Putamen (tissue), 1 donor: ENCODE measurements at places on chromosomes 2 and 18.

GRCh38 chr2:3195641-3196476 lies 181.8 kb downstream of the EIPR1 start:
- peak; percentile 58 for DNase-seq

DNA sequence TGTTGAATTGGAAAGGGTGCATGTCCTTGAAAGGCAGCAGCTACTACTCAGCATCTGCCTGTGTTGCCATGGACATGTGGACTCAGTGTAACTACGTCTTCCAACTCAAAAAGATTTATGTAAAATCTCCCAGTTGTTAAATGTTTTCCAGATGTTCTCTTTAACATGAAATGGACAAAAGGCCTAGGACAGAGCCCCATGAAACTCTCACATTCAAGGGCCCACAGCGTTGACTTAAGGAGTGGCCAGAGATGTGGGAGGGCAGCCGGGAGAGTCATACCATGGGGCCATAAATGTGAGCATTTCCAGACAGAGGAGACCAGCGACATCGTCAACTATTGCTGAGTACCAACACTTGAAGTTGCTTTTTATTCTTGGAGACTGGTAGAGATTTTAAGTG lies 9.9 kb downstream of the SLC3A1 start:
- no peak for DNase-seq

- no peak for DNase-seq
Observed at GRCh38 chr18:60024857-60025256, 125.1 kb downstream of the PMAIP1 start.

DNA sequence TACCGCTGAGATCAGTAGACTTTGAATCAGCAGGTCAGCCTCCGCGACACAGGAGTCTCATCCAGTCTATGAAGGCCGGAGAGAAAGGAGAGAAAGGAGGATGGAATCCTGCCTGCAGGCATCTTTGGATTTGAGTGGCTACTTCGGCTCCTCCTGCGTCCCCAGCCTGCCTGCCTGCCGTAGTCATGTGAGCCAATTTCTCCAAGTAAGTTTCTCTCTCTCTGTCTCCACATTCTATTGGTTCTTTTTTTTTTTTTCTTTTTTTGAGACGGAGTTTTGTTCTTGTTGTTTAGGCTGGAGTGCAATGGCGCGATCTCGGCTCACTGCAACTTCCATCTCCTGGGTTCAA lies 16.7 kb downstream of the PDCD1 start:
- DNase-seq = no peak

GRCh38 chr18:12637393-12637792 lies 20.5 kb downstream of the SPIRE1 start:
- no peak for DNase-seq

GRCh38 chr2:109659396-109660045 lies 45.4 kb downstream of the SOWAHC start:
- no peak for DNase-seq

- DNase-seq = no peak
Observed at GRCh38 chr2:173588931-173589369, 234.3 kb downstream of the CDCA7 start.

DNA sequence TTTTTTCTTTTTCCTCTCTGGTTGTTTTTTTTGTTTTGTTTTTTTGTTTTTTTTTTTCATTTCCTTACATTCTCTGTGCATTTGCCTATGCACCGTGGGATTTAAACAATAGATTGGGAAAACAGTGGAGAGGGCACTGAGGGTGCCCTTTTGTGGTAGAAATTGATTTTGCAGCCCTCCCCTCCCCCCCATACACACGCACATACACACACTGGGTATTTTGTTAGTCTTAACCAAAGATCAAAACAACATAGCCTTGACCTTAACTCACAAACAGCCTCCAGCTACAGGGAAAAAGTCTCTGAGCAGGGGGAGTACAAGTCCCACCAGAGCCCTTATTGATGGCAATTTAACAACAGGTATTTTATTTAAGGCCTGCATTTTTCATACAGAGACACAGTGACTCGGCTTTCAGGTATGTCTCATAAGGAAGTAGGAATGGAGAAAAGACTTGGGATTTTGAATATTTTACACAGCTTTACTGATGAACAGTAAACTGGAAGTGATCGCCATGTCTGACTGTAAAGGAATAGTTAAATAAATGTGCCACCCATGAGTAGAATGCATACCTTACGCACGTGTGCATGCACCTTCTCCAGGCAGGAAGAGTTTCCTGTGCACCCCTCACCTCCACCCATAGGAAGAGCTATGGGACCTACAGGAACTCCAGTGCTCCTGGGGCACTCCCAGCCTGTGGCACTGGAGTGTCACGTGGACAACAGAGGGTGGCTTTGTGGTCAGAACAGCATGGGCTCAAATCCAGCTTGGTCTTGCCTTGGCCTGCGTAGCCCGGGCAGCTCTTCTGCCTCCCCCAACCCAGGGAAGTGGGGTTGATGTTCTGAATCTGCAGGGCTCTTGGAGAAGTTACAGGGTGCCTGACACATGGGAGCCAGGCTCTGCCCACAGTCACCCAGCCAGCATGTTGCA lies 266.4 kb downstream of the ANAPC1 start:
- peak; percentile 9 for DNase-seq

- no peak for DNase-seq
Observed at GRCh38 chr18:9876867-9877654, 8.7 kb upstream of the TXNDC2 start.

DNA sequence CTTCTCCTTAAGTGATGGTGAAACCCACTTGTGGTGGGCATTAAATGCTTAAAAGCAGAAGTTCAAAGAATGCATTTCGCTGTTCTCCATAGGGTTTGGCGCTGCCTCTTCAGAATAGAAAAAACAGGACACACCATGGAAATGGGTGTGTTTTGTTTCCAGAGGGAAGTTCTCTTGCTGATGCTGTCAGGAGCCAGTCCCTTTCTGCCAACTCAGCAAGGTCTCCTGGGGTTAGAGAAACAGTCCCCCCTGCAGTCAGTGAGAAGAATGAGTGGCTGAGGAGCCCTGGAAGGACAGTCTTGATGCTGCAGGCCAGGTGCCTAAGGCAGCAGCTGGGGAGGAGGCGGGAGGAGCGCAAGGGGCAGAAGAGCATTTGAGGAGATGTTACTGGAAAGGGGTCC lies 37.8 kb upstream of the ASAP2 start:
- no peak for DNase-seq

GRCh38 chr18:8969639-8970390 lies 132.7 kb upstream of the NDUFV2 start:
- DNase-seq = no peak

DNA sequence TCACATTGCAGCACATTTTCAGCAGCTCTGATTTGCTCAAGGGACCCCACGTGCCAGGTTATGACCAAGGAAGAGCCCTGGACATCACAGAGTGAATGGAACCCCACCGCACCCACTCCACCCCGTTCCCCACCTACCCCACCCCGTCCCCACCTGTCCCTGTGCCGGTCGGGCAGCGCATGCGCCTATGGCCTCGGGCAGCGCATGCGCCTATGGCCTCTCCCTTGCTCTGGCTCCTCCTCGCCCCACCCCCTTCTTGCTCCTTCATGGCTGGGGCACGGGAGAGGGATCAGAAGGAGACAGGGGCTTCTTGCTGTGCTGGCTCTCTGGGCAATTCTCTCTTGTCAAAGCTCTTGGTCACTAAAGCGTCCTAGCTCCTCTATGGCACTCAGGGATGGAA lies 371.8 kb upstream of the HS6ST1 start:
- no peak for DNase-seq

GRCh38 chr2:172525601-172526000 lies 30.3 kb upstream of the PDK1 start:
- DNase-seq = no peak

- no peak for DNase-seq
Observed at GRCh38 chr2:112798979-112799975, 15.0 kb upstream of the IL1A start.

- no peak for DNase-seq
Observed at GRCh38 chr18:55047546-55047945, 88.3 kb upstream of the CCDC68 start.

GRCh38 chr18:43060020-43060419 lies 55.5 kb downstream of the RIT2 start:
- DNase-seq = no peak

DNA sequence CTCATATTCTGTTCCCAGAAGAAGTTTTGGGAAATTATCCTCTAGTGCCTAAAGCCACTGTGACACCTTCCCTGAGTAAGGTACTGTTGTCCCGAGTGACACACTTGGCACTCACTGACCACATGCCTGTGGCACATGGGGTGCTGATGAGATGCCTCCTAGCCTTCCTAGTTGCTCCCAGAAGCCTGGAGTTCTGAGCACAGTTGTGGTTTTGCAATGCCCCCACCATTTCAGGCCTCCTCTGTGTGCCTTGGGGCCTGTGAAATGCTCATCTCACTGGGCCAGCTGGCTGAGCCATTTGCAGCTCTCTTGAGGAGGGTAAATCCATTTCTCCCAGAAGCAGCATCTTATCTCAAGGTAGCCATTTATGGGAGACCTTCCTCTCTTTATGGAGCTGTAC lies 91.8 kb downstream of the DGKD start:
- no peak for DNase-seq

- DNase-seq = no peak
Observed at GRCh38 chr2:8510519-8510918, 171.3 kb upstream of the ID2 start.

- no peak for DNase-seq
Observed at GRCh38 chr2:197097578-197098366, 171.3 kb upstream of the PGAP1 start.

DNA sequence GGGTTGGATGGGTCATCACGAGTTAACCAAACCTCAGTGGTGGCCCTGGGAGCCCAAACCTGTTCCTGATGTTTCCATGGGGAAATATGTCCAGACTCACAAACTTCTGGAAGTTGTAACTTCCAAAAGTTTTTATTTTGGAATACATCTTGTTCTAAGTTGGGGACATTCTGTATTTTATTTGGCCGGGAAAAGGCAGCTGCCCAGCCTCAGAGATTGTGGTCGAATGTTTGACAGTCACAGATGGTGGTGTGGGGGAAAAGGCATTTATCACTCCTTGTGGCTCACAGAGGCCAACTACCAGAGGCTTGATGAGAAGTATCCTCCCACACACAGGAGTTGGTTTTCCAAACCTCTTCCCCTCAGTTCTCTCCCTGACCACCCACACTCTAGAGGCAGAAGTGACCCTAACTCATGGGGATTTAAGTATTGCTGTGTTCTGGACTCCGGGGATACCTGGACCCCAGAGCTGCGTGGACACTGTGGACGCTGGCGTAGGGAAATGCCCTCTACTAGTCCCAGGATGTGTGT lies 124.7 kb upstream of the PPP1CB start:
- no peak for DNase-seq

- no peak for DNase-seq
Observed at GRCh38 chr2:216352653-216353270, 19.5 kb downstream of the MARCHF4 start.

- no peak for DNase-seq
Observed at GRCh38 chr2:188449561-188449960, 157.9 kb downstream of the GULP1 start.

DNA sequence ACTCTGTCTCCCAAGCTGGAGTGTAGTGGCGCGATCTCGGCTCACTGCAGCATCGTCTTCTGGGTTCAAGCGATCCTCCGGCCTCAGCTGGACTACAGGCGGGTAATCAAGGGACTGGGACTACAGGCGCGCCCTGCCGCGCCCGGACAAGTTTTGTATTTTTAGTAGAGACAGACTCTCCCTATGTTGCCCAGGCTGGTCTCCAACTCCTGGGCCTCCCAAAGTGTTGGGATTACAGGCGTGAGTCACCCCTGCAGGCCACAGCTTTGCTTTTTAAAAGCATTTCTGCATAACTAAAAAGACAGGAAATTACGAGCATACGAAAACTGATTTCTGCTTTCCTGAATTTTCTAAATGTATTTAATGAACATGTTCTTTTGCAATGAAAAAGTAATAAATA lies 916 bp upstream of the OSBPL1A start:
- DNase-seq = no peak

GRCh38 chr2:85926931-85927661 lies 38.3 kb upstream of the ST3GAL5 start:
- no peak for DNase-seq

GRCh38 chr18:77993188-77993981 lies 743.7 kb downstream of the GALR1 start:
- DNase-seq = no peak

- DNase-seq = no peak
Observed at GRCh38 chr2:104880076-104880475, 26.2 kb downstream of the POU3F3 start.

GRCh38 chr18:48829443-48830149 lies 121.2 kb downstream of the SMAD7 start:
- no peak for DNase-seq
